CD4-positive, alpha-beta T cell treated with Interleukin-12 subunit alpha and Interleukin-12 subunit beta, for 1 hour (primary cell): ENCODE measurements at places on chromosomes 2 and 18.

DNA sequence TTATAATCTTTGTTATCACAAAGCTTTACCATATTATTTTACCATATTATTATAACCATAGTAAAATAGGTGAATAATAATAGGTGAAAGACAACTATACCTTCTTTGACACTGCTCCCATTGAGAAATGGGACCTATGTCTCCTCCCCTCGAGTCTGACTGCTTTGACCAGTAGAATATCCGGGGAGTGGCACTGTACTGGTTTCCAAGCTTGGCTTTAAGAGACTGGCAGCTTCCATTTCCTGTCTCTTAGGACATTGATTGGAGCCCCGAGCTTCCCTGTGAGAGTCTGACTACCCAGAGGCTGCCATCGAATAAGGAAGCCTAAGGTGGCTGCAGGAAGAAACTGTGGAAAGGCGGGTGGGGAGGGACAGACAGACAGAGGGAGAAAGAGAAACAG is 40.1 kb upstream of the PLEKHM3 start:
- no peak for DNase-seq

GRCh38 chr2:31238126-31238905 is 4.4 kb downstream of the EHD3 start:
- no peak for DNase-seq

DNA sequence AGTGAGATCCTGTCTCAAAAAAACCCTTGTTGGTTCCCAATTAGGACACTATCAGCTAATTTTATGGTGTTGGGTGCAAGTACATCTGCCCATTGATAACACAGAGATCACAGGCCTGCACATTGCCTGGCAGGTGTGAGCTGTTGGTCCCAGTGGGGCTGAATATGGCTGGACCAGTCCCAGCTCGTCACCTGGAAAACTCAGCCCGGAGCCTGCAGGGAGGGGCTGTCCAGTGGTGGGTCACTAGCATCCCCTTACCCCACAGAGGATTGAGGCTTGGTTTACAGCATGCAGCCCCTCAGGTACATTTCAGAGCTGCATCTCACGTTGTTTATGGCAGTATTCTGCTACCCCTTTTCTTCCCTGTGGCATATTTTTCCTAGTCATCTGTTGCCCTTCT is 40.8 kb upstream of the CHMP1B start:
- DNase-seq: no peak

GRCh38 chr18:63128237-63128974 is 191.2 kb downstream of the BCL2 start:
- no peak for DNase-seq

GRCh38 chr2:204495381-204495780 is 49.9 kb upstream of the PARD3B start:
- no peak for DNase-seq

GRCh38 chr2:219772103-219772635 is 144.7 kb downstream of the SLC4A3 start:
- no peak for DNase-seq

DNA sequence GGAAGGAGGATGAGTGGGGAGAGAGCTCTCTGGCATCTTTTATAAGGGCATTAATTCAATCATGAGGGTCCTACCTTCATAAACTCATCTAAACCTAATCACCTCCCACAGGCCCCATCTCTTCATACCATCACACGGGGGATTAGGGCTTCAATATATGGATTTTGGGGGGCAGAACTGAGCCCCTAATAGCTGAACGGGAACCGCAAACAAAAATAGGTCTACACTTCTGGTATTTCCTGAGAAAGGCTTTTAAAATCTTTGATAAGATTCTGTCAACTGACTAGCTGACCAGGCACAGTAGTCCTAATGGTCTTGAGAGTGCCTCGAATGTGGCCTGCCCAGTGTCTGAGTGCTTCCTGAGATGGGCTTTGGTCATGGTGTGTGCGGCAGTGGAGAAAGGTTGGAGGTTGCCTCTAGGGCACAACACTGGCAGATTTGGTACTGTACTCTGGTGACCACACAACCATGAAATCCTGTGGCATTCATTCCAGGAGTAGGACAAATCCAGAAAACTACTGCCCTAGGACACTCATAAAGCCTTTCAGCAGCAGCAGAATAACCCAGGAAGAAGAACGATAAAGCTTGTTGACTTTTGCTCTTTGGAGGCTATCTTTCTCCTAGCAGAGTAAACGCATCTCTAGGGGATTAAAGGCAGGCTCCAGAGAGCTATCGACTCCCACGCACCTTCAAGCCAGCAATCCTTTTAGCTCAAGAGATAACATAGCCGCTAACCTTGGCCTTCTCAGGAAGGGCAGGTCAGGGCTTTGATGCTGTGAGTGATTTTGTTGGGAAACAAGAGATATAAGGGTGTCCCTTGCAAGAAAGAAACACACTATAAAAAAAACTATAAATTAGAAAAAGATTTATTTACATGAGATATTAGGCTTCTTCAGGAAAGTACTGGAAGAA is 12.3 kb upstream of the APOB start:
- no peak for DNase-seq

GRCh38 chr18:63247926-63248325 is 71.6 kb downstream of the BCL2 start:
- DNase-seq: no peak

GRCh38 chr2:109624339-109624738 is 10.2 kb downstream of the SOWAHC start:
- DNase-seq: no peak

DNA sequence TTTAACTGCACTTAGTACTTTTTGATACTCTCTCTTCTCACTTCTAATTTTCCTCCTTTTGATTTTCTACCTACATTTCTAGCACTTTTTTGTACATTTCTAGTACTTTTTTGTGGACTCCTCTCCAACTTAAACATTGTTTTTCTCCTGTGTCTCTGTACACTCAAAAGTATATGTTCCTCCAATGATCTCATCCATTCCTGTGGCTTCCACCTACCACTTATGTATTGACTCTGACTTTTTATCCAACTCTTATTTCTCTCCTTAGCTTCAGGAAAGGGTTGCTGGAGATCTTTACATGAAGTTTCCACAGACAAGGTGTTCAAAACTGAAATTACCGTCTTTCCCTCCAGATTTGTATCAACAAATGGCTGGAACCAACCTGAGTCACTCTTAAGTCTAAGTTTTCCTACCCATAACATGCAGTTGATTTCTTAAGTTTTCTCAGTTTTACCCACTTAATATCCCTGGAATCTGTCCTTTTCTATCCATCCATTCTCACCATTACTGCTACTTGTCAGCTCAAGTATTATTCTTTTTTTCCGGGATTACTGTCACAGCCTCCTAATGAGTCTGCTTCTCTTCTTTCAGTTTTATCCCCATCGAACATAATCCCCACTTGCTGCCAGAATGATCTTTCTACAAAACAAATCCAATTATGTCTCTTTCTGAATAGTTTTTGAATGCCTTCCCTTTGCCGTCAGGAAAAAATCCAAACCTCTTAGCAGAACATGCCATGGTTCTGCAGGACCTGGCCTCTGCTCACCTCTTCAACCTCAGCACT is 22.6 kb upstream of the PELI1 start:
- no peak for DNase-seq

- peak; percentile 28 for DNase-seq
These were observed 79.8 kb upstream of the CCDC141 start for GRCh38 chr2:179129574-179130238.

DNA sequence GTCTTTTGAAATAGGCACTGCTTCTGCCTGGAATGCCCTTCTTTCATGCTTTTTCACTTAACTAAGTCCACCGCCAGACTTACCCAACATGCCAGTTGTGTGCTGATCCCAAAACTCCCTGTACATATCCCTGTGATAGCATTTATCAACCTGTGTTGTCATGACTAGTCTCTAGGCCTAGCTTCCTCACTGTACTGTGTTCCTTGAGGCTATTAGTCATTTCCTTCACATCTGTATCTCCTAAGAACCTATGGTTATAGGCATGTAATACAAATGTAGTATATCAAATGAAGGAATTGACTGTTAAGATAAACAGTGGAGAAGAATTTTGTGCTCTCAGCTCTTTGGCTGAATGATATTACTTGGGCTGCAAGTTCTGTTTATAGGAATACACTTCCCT is 184.3 kb downstream of the CYRIA start:
- no peak for DNase-seq

DNA sequence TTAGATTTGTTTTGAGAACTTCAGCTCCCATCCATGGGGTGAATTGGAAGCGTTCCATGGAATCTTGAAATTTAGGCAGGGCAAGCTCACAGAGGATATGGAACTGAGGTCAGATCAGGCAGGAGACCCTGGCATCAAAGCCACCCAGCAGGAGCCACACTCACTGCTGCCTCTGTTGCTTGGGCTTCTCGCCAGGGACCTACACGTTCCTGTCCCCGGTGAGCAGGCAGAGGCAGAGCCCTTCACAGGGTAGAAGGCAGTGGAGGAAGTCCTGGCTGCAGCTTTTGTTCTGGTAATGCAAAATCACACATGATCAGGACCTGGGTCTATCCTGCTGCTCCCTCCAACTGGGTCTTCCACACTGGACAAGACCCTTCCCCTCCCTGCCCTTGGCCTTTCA is 42.1 kb downstream of the CAPN13 start:
- no peak for DNase-seq

GRCh38 chr18:3777122-3777521 is 327.1 kb downstream of the TGIF1 start:
- no peak for DNase-seq

GRCh38 chr2:226911932-226912331 is 76.1 kb downstream of the RHBDD1 start:
- no peak for DNase-seq

GRCh38 chr18:67266246-67267237 is 250.0 kb downstream of the DSEL start:
- DNase-seq: no peak

DNA sequence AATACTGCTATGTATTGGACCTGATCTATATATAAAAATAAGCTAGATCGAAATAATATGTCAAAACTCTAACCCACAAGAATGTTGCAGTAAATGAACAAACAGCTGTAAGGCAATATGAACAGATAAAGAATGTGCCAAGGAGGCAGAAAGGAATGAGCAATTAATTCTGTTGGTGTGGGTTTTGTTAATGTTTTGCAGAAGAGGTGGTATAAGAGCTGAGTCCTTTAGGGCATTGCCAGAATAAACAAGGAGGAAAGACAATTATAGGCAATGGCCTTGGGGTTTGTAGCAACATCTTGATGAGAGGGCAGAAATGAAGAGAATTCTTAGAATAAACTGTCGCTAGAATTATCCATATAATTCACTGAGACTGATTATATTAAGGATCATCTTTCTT is 240.9 kb upstream of the GULP1 start:
- DNase-seq: no peak

DNA sequence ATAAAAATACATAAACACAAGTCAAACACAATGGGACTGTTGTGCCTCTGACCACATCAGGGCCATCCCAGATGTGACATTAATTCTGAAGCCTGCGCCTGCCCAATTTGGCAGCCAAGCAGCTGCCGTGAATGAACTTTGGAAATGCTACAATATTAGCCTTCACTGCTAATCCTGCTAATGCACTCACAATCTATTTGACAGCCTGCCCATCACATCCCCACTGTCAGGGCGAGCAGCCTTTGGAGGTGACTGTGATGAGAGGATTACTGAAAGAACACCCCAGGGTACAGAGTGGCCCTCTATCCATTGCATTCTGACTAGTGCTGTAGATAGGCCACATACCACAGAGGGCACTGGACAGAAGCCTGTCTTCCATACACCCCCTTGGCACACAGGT is 21.6 kb downstream of the OSR1 start:
- DNase-seq: no peak

GRCh38 chr18:56289381-56289780 is 349.0 kb downstream of the TXNL1 start:
- DNase-seq: no peak

- DNase-seq: no peak
These were observed 96.3 kb downstream of the EVA1A start for GRCh38 chr2:75464348-75464946.

- DNase-seq: no peak
These were observed 22.3 kb downstream of the SNED1 start for GRCh38 chr2:241020629-241021190.

GRCh38 chr18:5879479-5879882 is 15.8 kb downstream of the TMEM200C start:
- no peak for DNase-seq

DNA sequence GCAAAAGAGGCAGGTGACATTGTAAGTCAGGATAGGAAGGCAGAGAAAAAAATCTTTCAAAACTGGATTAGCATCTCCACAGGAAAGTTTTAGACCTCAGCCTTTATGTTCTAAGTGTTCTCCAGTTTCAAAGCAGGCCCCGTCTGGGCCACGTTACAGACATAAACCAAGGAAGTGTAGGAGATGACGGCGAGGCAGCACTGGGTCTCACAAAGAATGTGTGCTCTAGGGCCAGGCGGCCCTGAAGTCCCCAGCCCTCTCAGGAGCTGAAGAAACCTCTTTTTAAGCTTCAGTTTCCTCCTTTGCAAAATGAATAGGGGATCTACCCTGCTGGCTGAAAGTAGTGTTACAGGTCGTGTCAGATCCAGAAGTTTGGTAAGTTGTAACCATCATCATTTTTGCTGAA is 81.7 kb downstream of the SPRED2 start:
- no peak for DNase-seq

DNA sequence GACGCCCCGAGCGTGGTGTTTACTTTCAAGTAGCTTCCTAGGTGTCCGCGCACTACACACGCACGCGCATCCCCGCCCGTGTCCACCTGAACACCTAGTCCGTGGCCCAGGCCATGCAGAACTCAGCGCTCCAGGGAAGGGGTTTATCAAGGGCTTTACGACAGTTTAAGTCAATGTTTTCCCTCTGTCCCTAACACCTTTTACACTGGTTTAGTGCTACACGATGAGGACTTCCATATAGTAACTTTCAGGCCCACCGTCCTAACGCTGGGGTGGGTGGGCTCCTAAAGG is 1.4 kb upstream of the BCL2 start:
- no peak for DNase-seq

DNA sequence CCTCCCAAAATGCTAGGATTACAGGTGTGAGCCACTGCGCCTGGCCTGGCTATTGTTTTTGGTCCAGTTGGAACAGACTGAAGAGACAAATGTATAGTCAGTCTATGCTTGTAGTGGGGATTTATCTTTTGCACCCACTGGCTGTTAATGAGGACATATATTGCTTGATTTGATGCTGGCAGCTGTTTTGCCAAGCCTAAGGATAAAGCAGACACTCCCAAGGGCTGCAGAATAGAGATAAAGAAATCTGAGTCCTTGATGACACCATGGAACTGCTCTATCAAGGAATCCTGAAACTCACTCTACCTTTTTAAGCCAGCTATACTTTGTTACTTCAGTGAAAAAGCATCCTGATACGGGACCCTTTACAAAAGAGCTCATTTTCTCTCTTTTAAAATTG is 43.1 kb upstream of the ENOSF1 start:
- DNase-seq: no peak

GRCh38 chr2:218323526-218324472 is 31.5 kb upstream of the TMBIM1 start:
- DNase-seq: no peak

DNA sequence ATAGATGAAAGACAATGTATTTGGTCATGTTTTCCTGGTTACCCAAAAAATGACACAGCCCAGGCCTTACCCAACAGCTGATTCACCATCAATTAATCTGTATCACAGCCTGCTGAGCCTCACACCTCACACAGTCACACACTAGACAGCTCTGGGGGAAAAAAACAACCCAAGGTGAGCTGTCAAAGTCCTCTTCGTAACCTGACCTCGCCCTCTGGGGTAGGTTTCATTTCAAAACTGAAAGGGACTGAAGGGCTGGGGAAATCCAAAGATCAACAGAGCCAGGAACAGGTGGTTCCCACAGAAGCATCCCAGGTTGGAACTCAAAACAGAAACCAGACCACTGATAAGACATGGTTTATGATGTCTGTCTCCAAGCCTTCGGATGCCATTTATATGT is 18.2 kb upstream of the PCBP1 start:
- DNase-seq: peak; percentile 92
